Activated CD4-positive, alpha-beta T cell treated with anti-CD3 and anti-CD28 coated beads, Interleukin-10, Interleukin-2, amounts not matched to agents 100 ng/mL and 50 ng/mL, durations not matched to agents 16 hours and 8 hours (primary cell): ENCODE measurements at places on chromosomes 1 and 21.

GRCh38 chr1:11285883-11286734 is 13.1 kb downstream of the UBIAD1 start:
- no peak for DNase-seq

DNA sequence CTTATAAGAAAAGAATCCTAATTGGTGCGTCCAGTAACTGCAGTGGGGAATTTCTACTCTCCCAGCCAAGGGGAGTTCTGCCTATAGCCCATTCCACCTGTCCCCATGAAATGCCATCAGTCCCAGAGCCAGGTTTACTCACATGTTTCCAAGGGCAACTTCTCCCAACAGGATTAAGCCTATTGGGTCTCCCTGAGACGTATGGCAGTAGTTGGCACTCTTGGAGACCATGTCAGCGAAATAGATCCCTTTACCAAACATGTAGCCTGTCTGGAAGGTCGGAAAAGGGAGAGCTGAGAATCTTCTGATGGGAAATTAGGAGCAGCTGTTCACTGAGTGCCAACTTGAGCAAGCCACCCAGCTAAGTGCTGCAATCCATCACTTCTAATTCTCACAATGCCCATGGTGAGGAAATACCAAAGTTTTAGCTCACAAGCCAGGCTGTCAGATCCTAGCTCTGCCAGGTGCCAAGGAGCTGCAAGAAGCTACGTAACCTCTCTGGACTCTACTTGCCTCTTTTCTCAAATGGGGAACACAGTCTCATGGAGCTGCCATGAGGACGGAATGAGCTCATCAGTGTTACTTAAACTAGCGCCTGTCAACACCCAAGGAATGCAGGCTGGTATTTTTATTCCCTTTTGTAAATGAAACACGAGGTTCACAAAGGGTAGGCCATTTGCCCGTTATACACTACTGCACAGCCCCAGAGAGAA is 43.9 kb downstream of the PARP1 start:
- DNase-seq = no peak

DNA sequence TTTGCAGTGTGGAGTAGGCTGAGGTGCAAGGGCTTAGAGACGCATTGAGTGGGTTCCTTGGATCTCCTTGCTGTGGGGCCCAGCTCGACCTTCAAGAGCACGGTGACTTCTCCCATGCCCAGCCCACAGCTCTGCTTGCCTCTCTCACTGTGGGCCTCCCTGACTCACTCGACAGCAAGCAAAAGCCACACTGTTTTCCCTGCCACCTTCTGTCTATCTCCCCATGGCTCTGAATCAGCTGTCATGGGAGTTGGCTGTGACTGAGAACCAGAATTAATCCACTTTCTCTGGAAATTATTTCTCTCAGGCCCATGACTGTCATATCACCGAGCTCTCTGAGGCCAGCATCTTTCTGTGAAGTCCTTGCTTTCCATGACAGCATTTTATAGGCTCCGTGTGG is 140.7 kb downstream of the NOS1AP start:
- no peak for DNase-seq

- no peak for DNase-seq
Observed at GRCh38 chr1:91054780-91055481, 33.1 kb upstream of the ZNF644 start.

- no peak for DNase-seq
Observed at GRCh38 chr1:154750681-154751665, 119.1 kb downstream of the KCNN3 start.

DNA sequence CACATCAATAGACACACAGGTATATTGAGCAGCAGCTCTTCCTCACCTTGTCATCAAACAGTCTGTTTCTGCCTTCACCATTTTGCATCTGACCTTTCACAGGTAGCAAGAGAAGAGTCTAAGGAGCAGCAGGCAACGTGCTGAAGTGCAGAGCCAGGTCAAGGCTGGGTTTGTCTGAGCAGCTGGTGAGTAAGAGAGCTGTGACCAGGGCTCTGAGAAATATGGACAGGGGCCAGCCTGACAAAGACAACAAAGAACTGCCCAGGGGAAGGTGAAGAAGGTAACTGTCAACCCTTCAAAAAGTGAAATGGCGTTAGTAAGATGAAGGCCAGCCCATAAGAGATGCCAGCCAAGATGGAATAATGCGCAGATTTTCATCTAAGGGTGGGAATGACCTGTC is 58.9 kb upstream of the LRRC8D start:
- no peak for DNase-seq

DNA sequence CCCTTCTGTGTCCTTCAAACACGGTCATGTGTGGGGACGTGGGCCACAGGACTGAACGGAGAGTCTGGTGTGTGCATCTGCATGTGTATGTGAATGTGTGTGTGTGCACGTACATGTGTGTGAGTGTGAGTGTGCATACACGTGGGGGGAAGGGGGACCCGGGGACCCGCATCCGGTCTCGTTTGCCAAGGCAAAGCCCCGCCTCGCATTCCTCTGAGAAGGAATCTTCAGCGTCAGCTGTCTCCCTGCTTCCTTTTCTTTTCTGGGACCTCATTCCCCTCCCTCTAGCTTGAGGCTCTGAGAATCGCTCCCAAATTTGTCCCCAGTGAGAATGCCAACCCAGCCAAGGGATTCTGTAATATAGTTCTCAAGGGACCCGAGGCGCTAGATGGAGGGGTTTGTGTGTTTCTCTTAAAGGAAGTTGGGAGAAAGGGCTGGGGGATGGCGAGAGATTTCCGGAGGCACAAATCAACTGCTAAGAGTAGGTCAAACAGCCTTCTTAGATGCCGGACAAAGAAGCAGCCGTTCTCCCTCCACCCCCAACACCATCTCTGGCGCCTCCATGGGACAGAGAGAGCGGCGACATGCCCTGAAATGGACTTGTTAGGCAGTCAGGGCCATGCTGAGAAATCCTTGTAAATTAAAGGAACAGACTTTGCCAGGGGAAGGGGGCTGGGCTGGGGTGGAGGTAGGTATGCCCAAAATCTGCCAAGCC is 6.6 kb downstream of the IFFO2 start:
- DNase-seq = peak; percentile 53

GRCh38 chr1:221227460-221227859 is 348.2 kb downstream of the HLX start:
- DNase-seq = no peak

DNA sequence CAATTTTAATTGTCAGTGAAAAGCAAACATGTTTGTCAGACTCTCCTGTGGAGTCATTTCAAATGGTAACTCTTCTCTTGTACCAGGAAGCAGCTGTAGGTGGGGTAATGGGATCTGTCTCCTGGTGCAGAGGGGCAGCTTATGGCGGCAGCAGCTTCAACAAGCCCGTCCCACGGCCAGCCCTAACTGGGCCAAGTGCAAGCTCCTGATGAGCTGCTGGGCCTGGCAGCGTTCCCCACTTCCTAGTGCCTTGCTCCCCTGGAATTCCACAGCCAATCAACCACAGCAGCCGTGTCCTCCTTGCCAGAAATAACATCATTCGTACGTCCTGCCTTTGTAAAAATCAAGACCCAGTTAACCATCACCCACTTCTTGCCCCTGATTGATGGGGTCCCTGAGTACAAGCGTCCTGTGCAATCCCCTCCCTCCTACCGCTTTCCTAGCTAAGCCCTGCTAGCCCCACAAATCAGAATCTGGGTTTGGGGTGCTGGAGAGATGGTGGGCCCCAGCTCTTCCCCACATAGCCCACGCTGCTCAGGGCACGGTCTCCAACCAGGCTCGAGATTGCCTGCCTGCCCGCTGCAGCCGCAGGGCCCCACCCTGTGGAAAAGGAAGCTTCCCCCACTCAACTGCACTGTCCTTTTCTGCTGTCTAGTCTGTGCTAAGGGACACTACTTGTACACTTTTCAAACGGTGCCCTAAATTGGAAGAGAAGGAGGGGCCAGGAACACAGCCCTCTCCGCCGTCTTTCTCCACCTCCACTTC is 61.2 kb downstream of the TOR1AIP2 start:
- DNase-seq = no peak

GRCh38 chr1:203486618-203487370 is 7.2 kb upstream of the OPTC start:
- DNase-seq = no peak

DNA sequence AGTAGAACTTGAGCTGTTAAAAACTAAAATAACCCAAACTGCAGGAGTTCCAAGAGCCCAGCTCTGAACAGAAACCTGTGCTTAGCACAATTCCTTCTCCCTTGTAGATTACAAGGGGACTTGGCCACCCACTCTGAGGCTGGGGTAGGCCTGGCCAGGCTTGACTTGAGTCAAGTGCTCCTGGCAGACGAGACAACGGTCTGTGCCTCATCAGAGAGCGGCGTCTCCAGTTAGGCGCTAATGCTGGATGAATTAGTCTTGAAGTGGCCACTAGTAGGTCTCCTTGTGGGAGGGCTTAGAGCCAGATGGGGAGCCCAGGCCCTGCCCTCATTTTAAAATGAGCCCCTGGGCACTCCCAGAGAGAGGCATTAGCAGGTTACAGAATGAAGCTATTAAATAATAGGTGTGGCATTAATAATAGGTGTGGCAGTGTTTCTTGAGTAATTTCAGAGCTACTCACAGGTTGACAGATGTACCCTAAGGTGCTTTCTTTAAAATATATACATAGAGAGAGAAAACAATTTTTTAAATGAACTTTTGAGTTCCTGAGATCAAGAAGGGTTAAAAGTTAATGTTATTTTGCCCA is 1.1 kb downstream of the EEIG2 start:
- peak; percentile 66 for DNase-seq

GRCh38 chr1:13593511-13594131 is 10.0 kb downstream of the PDPN start:
- no peak for DNase-seq

DNA sequence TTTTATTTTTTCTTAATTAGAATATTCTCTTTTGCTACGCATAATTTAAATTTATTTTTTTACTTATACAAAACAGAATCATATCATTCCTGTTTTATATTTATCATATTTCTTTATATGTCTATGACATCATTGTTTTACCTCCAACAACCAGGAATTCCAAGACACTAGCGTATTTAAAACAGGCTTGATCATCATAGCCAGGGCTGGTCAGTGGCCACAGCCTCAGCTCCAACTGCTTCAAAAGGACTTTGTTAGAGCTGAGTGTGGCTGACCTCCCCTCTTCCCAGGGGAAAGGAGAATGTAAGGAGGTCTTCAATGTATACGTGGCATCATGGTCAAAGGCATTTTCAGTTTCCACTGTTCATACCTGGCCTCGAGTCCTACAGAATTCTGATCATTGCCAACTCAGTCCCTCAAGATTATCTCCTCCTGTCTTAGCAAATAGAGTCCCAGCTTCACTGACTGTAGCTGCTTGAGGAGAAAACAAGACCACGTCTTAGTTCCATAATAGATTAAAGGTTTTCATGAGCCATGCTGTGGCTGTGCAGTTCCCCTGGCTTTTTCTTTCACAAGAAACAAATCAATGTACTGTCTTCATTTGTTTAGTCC is 444.0 kb downstream of the PTPRC start:
- DNase-seq = no peak
